ENCODE measurements at places on chromosomes 6 and 20.

DNA sequence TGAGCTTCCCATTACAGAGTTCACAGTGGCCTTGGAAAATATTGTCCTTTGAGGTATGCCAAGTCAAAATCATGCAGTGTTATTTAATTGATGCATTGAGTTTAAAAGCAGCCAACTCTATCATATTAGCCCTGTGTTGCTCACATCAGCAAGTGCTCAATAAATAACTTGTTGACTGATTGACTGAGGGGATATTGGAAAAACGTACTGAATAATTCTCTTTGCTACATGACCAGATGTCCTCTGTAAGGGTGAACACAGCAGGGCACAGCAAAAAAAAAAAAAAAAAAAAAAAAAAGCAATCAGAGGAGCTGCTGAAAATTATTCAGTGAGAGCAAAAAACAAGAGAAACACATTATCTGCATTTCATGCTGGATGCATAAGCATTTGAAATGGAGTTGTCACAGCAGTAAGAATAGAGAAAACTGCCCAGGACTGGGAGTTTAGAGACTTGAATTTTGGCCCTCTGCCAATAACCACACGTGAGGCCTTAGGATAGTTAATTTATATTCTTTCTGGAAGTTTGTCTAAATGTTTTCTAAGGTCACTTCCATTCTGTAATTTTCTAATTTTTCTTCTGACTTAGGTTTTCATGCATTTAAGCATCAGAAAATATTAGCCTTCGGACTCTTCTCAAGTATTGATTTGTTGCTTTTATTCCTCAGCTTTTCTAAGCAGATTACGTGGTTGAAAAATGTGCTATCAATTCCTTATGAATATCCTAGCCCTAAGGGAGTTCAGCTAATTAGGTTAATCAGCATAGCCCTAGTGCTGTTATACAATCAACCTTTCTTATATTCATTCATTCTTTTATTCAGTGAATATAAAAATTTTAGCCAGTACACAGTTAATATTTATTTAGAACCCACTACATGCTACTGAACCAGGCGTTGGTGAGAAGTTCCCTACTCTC lies 246.8 kb upstream of the STXBP5 start:
- no peak for DNase-seq

DNA sequence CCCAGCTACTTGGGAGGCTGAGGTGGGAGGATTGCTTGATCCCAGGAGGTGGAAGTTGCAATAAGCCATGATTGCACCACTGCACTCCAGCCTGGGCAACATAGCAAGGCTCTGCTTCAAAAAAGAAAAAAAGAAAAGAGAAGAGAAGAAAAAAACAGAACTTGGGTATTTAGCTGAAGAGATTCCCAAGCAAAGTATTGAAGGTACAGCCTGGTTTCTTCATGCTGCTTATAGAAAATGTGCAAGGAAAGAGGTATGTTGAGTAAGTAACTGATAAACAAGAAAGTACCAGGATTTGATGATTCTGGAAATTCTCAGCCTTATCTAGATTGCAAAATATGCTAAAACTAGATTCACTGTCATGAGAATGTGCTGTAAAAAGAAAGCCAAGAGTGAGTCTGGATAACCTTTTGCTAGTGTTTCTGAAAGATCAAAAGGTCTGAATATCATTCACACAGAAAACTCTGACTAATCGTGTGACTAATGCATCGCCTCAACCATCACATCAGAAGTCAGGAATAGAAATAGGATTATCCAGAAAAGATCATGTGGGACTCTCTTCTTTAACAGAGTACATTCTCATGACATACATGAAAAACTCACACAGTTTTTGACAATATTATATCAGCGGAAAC lies 32.4 kb upstream of the NOP56 start:
- DNase-seq = no peak

- DNase-seq = no peak
These were observed 53.4 kb upstream of the GCM1 start for GRCh38 chr6:53202052-53202451.

DNA sequence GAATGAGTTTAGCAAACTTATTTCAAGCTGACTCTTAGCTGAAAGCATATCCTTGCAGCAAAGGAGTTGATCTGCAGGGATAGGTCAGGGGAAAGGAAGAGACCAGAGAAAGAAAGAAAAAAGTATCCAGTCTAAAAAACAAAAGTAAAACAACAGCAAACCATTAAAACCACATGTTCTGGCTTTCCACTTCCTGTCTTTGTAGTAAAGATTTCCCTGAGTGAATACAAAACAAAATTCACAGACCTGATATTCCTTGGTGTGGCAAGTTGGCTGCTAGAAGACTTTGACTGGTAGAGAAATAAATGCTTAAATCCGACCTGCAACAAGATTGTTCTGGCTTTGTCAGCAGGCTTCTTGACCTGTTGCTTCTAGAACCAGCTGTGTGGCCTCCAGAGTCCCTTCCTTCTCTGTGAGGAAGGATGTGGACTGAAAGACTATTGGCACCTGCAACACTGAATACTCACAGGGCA lies 23.4 kb upstream of the MCM3 start:
- DNase-seq = peak; percentile 43

- peak; percentile 45 for DNase-seq
These were observed 167.0 kb downstream of the SOBP start for GRCh38 chr6:107656883-107657282.

GRCh38 chr6:4670290-4670689 lies 105.9 kb upstream of the CDYL start:
- no peak for DNase-seq

DNA sequence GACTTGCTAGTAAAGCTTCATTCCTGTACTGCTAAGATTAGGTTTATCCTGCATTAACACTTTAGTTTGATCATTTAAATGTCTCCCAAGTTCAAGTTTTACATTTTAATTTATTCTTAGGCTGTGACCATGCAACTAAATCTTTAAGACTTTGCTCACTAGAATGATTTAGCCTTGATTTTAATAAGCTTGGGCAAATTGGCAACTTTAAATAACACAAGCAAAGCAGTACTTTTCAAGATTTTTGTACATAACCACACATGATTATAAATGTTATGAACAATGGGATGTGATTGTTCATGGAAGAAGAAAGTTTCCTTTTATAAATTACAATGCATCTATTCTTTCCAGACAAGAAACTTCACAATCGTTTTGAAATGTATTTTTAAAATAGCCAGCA lies 948.0 kb upstream of the EPHA7 start:
- DNase-seq = no peak

DNA sequence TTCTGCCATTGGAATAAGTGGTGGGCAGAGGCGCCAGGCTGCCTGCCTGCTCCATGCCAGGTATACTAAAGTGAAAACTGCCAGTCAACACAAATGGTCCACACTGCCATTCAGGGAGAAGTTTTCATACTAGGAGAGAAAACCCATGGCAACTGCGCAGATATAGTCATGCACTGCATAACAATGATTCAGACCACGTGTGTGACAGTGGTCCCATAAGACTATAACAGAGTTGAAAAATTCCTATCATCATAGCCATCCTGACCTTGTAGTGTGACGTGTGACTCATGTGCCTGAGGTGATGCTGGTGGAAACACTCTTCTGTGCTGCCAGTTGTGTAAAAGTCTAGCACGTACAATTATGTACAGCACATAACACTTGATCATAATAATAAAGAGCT lies 25.1 kb downstream of the ZC3H12D start:
- no peak for DNase-seq

GRCh38 chr6:1856381-1856780 lies 246.7 kb downstream of the FOXC1 start:
- no peak for DNase-seq

DNA sequence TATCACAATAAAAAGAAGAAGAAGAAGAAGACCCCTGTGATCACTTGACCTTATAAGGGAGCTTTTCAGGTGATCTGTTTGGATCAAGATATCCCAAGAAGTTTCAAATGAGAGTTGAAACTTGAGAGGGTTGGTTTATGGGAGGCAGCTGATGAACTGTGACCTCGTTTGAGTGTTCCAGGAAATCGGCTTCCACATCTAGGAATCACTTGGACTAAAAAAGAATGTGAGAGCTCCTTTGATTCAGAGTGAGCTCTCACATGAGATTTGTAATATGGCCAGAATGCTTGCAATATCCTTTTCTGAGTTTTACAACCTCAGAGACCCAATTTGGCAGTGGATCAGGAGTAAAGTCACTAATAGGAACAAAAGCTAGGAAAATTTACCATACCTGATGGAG lies 228.1 kb downstream of the ATXN1 start:
- DNase-seq = no peak

- no peak for DNase-seq
These were observed 162.4 kb downstream of the COL9A1 start for GRCh38 chr6:70140496-70140895.

DNA sequence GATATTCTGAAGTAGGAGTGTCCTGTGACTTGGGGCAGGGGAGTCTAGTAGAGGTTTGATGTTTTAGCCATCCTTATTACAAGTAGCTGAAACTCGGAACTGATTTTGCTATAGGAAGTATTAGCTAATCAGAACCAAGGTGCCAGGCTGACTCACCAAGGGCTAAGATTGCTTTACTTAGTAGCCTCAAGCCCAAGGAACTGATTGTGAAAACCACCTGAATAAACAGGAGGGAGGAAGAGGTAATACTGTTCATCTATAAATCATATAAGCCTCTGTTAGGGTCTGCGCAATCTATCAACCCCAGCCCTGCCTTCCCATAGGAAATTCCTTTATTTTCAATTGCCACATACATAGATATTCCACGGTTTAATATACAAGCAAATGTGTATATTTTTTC lies 54.4 kb downstream of the GNAS start:
- DNase-seq = no peak

GRCh38 chr6:44294832-44295791 lies 18.0 kb downstream of the AARS2 start:
- DNase-seq = no peak

DNA sequence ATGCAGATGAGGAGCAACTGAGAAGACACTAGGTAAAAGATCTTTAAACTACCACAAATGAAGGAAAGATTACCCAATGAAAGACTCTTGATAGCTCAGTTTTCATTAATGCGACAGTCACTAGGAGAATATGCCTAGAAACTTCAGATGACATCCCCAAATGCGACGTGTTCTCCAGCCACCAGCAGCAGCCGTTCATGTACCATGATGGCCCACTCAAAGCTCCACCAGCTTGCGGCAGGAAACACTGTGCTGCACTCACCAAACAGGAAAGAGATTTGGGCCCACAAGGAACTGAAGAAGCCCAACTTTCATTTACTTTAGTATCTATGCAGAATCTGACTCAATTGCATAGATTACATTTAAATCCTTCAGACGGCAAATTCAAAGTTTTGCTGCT lies 7.5 kb downstream of the DIDO1 start:
- peak; percentile 82 for DNase-seq

- no peak for DNase-seq
These were observed 28.8 kb upstream of the CFAP206 start for GRCh38 chr6:87378947-87379346.

DNA sequence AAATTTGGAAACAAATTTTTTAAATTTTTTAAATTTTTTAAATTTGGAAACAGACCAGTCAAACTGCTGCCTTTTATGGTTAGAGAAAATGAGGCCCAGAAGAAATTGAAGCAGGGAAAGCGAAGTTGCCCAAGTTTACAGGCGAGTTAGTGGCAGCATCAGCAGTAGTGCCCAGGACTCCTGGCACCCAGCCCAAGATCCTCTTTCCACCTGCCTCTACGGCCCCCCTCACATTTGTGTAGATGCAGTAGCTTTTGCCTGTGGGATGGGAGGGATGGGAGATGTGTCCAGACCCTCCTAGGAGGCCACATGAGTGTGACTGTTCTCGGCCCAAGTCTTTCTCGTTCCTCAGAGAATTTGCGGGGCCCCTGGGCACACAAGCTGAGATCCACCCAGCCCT lies 49.8 kb downstream of the HNF4A start:
- no peak for DNase-seq

GRCh38 chr6:138647006-138647405 lies 126.6 kb upstream of the CCDC28A start:
- no peak for DNase-seq

DNA sequence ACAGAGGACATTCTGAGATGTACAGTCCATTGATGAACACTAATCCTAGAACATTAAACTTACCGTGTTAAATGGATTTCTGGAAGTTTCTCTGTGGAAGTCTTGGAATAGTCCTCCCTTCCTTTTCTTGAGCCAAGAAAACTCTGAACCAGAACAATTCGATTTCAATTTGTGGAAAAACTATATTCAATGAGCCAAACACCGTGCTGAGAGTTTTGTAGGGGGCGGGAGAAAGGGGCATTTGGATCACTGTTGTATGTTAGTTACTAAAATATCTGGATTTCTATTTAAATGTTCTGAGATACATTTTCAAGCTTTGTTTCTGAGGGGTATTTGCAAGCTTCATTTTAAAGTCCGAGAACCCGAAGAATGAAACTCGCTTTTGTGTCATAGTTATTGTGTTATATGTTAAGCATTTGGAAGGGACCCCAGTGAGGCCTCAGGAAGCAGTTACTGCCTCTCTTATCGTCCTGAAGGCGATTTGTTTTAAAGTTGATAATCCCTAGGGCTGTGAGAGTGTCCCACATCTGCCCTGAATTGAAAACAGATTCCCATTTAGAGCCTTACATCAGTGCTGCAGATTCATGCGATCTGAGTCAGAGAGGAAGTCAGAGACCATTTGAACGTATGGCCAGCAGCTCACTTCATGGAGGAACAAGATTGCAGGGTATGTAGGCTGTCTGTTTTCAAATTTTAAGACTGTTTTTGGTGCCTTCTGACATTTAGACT lies 70.8 kb upstream of the SASH1 start:
- no peak for DNase-seq

DNA sequence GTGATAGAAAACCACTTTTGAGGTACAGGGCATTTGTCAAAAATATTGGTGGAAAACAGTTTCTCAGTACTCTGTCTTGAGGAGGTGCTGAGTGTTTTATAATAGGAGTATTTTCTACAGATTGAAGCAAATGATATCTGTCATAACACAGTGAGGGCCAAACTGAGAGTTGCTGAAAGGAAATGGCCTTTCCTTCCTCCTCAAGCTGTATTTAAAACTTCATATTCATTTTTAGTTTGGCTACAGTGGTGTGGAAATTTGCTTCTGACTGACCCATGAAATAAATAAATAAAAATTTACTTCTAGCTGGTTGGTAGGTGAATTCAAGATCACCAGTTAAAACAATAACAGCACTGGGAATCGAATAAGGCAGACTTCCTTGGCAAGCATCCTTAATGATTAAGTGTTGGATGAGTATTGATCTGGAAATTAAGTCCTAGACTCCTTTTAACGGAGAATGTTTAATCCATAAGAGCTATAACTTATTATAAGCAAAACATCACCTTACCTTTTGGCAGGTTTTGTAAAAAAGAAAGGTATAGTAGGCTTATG lies 828.6 kb upstream of the CITED2 start:
- no peak for DNase-seq

DNA sequence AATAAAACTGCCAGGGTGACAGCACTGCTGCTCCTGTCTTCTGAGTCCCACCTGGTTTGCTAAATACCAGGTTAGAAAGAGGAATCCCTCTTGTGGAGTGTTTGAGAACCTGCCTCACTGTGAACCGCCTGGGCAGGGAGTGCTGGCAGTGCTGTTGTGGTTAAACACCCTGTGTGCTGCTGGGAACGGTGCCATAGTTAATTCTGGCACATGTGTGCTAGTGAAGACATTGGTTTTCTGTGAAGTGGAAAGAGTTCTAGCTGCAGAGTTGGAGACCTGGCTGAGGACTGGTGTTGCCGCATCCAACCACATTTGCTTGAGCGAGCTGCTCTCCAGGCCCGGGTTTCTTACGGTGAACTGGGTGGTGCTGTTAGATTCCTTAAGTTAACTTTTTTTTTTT lies 72.7 kb downstream of the IGF2R start:
- peak; percentile 21 for DNase-seq
